ENCODE measurements at places on chromosomes 13 and 19.

GRCh38 chr13:21849323-21849722 lies 178.4 kb downstream of the FGF9 start:
- no peak for DNase-seq

- DNase-seq = no peak
Measured at GRCh38 chr13:31807090-31807541, 67.8 kb downstream of the RXFP2 start.

DNA sequence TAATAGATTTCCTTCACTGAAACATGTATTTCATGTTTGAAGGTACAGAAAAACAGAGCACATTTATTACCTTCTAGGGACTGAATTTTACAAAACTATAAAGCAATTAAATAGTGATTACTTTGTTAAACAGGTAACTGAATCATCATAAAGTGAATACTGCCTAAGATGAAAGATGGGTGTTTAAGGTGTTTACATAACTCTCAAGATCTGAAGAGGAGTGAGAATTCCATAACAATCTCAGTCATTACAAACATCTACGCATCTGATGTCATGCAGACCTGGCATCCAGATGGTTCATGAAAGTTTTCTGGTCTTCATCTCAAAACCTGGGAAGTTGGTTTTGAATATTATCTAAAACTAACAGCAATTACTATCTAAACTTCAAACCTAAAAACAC lies 80.4 kb downstream of the MIPEP start:
- DNase-seq = no peak

DNA sequence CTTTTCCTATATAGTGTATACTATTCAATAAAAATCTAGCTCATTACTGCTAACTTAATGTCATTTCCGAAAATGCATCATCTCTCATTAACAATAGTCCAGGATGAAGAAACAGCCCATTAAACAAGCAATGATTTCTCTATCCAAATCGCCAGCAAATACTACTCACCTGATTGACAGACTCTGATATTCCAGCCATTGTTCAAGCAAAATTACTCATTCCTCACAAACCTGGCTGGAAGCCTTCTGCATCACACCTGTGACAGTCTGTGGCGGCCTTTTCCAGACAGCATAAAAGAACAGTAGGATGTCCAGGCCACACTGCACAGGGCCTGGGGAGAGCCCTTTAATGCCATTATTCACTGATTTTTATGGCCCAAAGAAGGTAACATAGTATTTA lies 115.9 kb downstream of the ABCC4 start:
- no peak for DNase-seq

DNA sequence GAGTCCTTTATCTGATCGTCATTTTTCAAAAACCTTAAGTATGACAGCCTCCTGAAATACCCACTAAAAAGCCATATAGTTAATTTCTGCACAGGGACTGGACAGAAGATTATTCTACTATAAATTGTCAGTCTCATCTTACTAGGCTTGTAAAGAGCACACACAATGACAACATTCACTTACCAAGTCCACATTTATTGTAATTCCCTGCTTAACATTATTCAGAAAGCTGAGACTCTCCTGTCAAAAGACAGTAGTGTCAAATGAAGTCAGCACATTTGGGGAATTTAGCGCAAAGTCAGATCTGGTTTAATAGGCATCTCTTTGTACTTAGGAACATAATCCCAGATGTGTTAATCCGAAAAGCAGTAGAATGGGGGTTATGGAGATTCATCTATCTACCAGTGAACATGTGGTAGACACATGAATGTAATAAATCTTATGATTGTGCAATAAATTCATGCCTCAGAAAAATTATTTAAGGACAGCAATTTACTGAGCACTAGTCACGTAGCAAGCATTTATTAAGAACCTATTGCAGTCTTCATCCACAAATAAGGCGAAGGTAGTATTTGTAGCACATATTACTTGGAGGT lies 224.6 kb upstream of the GPC6 start:
- no peak for DNase-seq

DNA sequence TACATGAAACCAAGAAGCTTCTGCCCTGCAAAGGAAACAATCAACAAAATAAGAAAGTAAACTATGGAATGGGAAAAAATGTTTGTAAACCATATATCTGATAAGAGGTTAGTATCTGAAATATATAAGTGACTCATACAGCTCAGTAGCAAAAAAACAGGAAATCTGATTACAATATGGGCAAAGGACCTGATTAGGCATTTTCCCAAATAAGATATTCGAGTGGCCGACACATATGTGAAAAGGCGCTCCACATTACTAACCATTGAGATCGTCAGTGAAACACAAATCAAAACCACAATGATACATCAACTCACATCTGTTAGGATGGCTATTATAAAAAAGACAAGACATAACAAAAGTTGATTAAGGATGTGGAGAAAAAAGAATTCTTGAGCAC lies 2818.6 kb upstream of the PCDH20 start:
- no peak for DNase-seq

DNA sequence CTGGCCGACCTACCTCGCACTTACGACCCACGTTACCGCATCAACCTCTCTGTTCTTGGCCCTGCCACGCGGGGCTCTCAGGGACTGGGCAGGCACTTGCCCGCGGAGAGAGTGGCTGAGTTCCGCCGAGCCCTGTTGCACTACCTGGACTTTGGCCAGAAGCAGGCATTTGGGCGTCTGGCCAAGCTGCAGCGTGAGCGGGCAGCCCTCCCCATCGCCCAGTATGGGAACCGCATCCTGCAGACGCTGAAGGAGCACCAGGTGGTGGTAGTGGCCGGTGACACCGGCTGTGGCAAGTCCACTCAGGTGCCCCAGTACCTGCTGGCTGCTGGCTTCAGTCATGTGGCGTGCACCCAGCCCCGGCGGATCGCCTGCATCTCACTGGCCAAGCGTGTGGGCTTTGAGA lies 4.2 kb downstream of the DHX34 start:
- DNase-seq = no peak

All from foreskin melanocyte (primary cell).